Activated CD4-positive, CD25-positive, alpha-beta regulatory T cell treated with anti-CD3 and anti-CD28 coated beads, Interleukin-2, amount 50 U/mL, for 72 hours (primary cell): ENCODE measurements at places on chromosomes 3 and 15.

DNA sequence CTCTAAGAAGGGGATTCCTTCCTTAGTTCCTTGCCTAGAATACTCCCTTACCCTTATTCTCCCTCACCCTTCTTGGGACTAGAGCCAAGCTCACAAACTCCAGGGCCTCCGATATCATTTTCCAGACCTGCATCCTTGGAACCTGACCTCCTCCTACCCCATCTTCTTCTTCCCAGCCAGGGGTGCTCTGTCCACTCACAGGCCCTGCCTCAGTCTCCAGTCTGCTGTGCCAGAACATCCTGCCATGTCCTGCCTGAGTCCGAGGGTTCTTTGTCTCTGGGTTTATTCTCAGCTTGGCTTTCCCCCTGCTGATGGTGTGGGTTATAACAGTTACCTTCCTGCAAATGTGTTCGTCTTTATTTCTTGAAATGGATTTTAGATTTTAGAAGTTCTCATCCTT lies 59.9 kb upstream of the MCF2L2 start:
- no peak for DNase-seq

DNA sequence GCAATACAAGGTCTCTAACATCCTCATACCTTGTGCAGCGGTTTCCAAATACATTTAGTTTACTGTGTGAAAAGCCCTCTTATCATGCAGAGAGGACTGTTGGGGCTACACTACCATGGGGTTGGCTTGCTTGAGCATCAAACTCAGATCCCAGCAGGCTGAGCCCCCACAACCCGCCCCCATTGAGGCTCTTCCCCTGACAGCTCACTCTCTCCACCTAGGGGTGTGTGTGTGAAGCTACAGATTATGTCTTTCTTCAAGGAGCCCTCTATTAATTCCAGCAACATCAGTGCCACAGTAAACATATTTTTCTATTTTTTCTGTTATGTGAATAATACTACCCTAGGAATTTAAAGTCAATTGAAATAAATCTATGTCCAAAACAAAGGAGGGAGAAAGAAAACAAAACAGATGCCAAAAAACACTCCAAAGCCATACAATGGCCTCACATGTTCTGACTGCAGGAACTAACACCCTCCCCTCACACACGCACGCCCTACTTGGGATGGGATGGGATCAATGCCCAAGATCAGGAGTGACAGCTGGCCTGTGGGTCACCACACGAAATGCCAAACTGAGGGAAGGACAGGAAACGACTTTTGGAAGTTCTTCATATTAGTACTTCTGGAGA lies 14.7 kb downstream of the TM4SF4 start:
- DNase-seq = no peak

DNA sequence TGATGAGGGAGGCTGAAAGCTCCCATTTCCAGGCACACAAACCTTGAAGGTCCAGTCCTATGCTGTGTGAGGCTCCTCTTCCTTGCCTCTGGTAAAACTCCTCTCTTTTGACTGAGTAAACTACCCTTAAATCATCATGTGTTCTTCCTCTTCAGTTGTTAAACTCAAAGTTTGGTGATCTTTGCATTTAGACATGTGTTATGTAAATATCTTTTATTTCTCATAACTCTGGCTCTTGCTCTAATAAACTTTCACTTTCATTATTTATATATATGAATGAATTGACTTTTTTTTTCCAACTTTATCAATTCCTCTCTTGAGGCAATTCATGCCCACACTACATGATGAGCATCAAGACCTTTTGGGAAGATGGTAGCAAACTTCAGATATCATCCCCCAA lies 26.6 kb downstream of the SUCNR1 start:
- no peak for DNase-seq

GRCh38 chr15:70203981-70204560 lies 106.4 kb upstream of the TLE3 start:
- no peak for DNase-seq

- DNase-seq = no peak
These were observed 355.0 kb upstream of the CFAP20DC start for GRCh38 chr3:59404851-59405250.

GRCh38 chr3:183959214-183959613 lies 58.5 kb downstream of the ABCC5 start:
- no peak for DNase-seq

DNA sequence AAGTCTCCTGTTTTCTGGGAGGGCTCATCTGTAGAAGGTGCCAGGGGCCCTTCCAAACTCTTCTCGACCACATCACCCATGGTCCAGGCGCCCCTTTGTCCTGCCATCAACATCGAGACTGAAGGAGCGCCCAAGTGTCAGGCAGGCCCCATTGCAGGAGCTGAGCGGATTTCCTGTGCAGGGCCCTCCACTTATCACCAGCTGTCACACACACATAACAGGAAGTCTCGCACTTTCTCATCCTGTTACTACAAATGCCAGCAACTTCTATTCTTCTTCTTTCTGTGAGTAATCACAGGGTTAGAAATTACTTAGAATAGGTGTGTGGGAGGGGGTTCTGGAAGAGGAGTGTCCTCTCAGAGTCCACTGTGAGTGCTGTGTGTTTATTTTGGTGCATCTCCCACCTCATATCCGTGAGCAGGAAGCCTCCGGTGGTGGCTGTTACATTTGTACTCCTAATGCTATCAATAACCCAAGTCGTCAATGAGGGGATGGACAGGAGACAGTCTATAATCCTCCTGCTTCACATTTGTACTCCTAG lies at the start of gene KLHL6:
Gene KLHL6 (minus strand): TSS at position 166 of the 541 bp plus-strand sequence. CDS start 53 bp downstream, at position 113.
- DNase-seq = peak; percentile 69

DNA sequence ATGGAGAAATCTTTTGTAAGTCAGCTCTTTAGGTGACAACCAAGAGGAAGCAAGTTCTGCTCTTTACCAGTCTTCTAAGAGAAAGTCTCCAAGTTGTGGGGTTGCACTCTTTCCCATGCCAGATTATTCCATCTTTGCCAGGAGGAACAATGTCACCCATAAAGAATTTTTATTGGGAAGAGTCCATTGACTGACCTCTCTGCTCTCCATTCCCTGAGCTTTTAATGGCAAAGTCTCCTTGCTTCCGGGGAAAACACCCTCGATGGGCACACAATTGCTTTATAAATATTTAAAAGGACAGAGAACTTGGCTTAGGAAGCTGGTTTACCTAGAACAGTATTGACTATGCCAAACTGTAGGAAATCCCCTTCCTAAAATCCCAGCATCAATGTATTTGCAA lies 19.9 kb upstream of the UBE2E1 start:
- DNase-seq = no peak

DNA sequence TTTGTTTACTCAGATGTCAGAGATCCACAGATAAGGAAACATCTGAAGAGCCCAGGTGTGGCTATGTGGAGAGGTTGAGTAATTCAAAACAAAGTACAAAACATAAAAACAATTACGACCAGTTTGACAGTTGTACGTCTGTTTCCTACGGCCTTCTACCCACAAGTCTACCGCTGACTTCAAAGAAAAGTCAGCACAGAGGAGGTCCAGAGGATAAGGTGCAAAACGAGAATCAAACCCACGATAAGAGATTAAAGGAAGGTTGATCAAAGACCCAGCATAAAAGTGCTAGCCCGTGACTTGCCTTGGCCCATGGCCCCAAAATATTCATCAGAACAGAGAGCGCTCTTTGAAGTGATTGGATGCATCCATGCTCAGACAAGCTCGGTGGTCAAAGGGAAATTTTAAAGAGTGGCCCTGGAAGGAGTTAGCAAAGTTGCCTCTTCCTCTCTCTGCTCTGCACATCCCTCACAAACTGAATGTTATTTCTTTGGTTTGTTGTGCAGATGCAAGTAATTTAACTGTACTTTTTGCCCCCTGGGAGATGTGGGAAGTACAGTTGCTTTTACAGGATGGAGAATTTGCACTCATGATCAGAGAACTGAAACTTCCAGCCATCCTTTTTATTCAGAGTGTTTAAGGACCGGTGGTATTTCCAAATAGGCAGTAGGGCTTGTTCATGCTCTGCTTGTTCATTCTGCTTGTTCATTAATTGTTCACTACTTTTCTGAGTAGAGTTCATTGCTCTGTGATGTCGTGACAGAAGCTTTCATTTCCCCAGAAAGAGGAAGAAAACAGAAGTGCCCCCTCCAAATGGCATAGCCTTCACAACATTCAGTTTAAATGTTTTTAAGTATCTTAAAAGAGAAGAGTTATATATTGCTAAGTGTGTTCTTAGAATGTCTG lies 31.1 kb downstream of the MME start:
- no peak for DNase-seq

GRCh38 chr15:66751579-66751978 lies 49.5 kb downstream of the SMAD6 start:
- no peak for DNase-seq

DNA sequence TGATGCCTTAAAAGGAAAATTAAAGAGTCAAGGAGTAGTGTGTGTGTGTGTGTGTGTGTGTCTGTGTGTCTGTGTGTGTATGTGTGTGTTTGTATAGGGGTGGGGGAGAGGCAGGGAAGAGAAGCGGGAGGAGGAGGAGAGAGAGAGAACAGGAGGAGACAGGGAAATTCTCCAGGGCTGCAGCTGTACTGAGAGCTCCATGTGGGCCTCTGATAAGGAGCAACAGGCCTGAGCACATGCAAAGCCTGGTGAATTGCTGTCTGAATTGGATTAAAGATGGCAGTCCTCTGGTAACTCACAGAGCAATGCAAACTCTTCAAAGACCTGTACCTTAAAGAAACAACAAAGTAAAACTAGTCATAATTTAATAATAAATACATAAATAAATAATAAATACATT lies 70.6 kb downstream of the SEMA6D start:
- DNase-seq = no peak

DNA sequence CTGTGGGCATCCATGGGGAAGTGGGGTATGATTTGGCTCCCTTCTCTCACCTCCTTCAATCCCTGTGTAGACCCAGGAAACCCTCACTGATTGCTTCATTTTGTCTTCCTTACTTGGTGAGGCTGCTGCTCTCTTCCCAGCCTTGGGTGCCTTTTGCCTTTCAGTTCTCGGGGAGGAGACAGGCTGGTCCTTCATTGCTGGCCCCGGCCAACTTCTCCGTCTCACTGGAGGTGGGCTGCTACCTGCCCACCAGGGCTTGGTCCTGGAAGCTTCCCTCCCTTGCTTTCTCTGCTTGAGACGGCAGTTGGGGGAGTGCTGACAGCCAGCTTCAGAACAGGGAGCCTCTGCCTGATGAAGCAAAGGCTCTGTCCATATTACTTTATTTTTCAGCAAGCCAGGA lies 4.7 kb downstream of the FOXL2 start:
- no peak for DNase-seq

DNA sequence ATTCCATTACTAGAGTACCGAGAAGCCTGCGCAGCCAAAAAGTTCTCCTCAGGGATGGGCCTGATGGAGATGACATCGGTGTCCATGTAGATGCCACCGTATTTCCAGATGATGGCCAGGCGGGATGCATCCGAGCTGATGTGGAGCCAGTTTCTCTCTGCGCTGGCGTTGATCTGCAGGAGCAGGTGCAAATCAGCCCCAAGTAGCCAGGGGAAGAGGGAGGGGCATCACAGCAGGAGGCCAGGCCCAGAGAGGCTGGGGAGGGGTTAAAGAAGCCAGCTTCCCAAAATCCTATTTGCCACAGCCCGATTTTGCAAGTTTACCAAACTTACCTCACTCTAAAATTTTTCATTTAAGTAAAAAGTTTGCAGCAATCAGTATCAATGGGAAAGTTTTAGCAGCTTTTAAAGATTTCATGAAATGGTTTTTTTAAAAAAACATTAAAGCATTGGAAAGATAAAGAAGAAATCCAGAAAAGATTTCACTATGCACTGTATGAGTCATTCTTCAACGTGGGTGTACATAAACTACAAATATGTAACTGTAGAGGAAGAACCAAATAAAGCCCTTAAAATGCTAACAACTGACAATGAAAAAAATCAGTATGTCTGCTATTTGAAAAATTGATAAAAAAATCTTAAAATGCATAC lies 7.4 kb downstream of the A4GNT start:
- no peak for DNase-seq

DNA sequence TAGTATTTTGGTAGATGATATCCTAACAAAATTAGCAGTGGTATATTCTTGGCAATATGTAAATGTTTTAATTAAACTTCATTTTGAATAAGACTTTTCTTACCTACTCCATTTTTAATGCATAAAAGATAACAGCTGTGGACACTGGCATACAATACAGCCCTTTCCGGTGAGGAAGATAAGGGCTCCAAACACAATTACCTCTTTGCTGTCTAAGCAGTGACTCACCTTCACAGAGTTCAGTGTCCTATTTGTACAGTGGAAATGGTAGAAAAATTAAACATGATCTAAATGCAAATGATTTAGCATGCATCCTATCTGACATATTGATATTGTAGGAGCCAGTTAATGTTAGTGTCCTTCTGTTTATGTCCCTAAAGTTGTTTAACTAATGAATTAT lies 969.4 kb downstream of the PLOD2 start:
- DNase-seq = no peak

DNA sequence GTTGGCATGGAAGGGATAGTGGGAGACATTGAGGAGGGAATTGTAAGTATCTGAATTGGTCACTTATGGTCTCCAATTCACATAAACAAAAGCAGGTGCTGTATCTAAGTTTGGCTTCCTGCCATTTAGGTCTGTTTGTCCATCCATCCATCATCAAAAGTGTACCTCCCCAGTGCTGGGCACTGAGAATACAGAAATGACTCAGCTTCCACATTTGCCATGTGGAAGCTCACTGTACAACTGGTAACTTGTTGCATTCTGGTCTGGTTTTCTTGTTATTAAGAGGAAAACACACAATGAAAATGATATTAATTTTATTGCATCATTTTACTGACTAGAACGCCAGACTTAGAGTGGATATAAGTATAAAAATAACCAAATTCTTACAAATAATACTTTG lies 30.9 kb upstream of the MUC13 start:
- DNase-seq = no peak

DNA sequence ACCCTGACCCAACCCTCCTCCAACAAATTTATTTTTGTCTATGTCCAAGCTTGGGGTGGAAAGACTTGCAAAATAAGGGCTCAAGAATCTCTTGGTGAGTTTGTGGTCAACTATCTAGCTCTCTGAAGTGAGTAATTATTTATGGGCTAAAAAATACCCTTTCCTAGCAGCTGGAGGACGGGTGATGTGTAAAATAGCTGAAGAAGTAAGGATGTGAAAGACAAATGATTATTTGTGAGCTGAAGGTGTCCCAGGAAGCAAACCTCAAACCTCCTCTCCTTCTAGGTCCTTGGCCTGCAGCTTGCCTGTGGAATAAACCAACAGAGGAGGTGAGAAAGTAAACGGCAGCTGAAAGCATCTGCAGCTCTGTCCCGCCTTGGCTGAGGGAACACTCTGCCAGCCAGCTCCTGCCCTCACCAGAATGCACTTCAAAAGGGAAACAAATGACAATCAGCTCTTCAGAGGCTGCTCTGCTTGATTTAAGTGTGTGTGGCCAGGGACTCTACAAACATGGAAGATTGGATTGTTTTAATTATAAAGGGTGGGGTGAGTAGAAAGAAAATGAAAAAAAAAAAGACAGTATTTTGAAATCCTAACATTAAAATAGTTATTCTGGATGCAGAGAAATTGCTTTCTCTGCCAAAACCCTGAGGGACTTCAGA lies 60.3 kb downstream of the TM4SF4 start:
- DNase-seq = no peak

DNA sequence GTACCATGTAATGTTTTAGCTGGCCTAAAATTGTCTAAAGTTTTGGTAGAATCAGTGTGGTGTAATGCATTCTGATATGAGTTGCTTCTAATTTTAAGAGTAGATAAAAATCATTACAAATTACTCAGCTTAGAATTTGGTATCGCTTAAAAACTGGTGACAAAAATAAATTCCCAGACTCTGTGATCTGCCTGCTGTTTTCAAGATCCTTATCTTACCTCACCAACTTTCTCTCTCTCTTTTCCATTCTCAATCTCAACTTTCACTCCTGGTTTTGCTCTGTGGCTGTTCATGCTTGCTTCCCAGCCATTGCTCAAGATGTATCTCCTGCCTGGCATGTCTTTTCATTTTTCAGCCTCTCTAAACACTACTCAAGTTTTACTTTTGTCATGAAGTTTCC lies 45.7 kb downstream of the TCF12 start:
- no peak for DNase-seq
